ENCODE measurements at places on chromosomes 3 and 15.

GRCh38 chr15:48507416-48508065, 138.0 kb downstream of the FBN1 start:
- no peak for DNase-seq

DNA sequence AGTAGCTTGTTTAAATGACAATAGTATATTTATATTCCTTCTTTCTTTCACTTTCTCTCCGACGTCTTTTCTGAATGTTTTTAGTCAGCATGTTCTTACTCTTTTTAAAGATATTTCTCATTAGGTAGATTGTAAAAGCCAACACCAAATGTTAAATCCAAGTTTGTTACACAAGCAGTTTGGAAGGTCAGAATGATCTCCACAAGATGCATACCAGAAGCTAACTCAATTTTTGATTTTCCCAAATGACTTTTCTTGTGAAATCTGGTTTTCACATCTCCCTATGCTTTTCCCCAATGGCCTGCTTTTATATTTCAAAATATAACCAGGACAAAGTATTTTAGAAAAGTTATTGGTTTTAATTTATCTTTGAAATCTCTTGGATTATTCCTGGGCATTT, 49.7 kb upstream of the TPRG1 start:
- DNase-seq = no peak

GRCh38 chr3:179608931-179609720, 4.5 kb downstream of the NDUFB5 start:
- no peak for DNase-seq

GRCh38 chr3:94811836-94812235, 749.0 kb downstream of the NSUN3 start:
- no peak for DNase-seq

DNA sequence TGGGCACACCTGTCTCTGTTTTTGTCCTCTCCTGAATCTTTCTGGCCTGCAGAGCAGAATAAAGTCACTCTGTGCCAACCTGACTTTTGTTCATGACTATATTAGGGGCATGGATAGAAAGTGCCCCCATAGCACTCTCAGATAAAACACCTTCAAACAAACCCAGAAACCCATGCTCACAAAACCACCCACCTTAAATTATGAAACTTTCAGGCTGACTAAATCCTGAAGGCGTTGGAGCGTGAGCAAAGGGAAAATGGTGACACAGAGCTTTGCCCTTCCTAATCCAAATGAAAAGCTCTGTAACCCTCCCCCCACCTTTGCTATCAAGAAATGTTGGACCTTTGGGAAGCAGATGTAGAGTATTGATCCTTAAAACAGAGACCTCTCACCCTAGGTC, 138.9 kb downstream of the IGF1R start:
- no peak for DNase-seq
